AG04450 (cell line): ENCODE measurements at places on chromosomes 6 and 20. TPM values are rescaled to one million over a fixed set of nuclear protein-coding genes. Genes with fewer than 3 reads are reported as not detected.

The SIRPB1 gene
- polyA plus RNA-seq: not detected in 2 replicates

The TMEM63B gene
- 39.4 and 42.1 TPM in 2 replicates for polyA plus RNA-seq

The GSTA2 gene
- not detected in 2 replicates for polyA plus RNA-seq

DNA sequence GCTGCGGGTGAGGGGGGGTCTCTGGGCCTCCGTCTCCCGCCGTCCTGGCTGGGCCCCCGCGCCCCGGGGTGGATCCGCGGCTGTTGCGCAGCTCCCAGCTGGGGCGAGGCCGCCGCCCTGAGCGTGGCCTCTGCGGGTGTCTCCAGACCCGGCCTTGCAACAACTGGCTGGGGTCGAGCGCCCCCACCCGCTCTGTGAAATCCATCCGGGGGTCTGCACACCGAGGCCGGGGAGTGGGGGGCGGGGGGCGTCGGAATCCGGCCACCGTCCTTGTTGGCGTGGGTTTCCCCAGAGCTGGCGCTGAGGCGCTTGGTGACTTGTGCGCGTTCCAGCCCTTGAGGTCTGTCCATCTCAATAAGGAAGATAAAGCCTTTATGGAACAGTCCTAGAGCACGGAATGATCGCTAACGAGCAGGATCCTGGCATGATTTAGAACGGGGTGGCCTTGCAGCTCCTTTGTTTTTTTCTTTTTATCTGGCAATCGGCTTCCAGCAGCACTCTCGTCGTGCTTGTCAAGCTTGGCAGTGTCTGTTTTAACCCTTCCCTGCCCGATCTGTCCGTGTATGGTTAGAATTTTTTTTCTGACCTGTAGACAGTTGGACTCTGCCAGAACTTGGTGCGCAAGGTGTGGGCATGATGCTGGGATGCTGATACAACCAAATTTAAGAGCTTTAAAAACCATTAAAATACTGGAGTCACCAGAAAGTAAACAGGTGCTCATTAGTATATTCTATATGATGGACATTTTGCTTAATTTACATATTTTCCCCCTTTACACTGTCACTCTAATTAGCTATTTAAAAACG, 675 bp downstream of the DSTN start:
- DNase-seq: no peak

- DNase-seq: no peak
Measured at GRCh38 chr6:31358302-31358701, 1.3 kb upstream of the HLA-B start.

DNA sequence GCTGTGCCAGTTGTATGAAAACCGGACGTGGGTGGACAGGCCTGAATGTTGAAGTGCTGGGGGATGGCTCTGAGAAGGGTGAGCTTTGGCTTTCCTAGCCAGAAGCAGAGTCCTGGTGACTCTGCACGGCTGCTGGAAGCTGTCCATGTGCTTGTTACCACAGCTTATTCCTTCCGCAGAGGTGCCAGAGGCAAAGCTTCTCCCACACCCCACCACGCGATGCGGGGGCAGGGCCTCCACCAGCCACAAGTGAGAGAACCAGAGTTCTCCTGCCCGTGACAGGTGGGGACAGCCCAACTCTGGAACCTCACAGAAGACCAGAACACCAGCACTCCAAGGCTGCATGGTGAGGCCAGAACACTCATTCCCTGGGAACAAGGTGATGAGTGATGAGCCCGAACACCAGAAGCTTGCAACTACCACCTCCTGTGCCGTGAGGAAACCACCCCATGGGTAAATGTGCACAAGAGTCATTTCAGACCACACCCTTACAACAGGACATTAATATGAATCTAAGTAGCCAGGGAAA, 36.7 kb downstream of the JAG1 start:
- DNase-seq: no peak

GRCh38 chr6:164753517-164753916, 555.9 kb downstream of the C6orf118 start:
- DNase-seq: no peak

DNA sequence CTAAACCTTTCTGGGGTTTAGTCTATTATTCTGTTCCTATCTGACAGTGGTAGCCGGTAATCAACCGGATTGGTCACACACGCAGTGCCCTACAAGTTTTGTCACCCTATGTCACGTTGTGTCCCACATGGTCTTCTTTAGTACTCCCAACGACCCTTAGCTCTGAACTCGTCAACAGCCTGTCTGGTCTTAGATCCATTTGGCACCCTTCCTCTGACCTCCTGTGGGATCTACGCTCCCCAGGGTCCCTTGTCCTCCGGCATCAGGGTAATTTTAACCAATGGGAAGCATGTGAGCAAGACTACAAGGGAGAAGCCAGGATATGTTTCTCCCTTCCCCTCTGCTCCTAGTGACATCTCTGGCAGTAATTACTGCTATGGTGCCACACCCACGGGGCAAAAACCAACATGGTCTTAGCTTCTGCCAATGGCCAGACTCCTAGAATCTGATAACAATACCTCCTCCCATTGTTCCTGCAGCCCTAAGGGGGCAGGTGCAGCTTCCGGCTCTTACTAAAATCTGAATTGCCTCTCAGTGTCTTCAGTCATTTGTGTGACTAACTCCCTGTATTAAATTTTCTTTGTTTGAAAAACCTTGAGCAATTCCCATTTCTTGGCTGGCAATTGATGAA, 56.6 kb downstream of the MAFB start:
- DNase-seq: no peak

DNA sequence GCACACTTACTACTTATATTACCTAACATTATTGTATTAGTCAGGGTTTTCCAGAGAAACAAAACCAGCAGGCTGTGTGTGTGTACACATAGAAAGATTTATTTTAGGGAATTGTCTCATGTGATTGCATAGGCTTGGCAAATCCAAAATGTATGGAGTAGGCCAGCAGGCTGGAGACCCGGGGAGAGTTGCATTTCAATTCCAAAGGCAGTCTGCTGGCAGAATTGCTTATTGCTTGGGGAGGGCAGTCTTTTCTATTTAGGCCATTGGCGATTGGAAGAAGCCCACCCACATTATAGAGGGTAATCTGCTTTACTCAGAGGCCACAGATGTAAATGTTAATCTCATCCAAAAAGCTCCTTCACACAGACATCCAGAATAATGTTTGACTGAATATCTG, 157.0 kb downstream of the ADGRG6 start:
- DNase-seq: no peak
